ENCODE measurements at places on chromosomes 6 and 20. TPM values are rescaled to one million over a fixed set of nuclear protein-coding genes. Genes with fewer than 3 reads are reported as not detected.

DNA sequence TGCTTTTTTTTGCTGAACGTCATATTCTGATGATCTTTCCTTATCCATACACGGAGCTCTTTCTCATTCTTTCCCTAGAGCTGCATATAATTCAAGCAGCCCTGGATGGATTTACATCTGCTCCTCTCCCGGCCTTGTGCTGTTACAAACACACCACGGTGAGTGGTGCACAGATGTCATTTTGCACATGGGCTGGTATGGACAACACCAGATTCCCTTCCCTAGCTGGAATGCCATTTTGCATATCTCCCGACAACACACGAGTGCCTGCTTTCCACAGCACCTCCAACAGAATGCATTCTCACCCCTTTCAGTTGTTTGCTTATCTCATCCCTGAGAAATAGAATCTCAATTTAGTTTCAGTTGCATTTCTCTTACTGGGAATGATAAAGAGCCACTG lies 69.5 kb upstream of the AFDN start:
- DNase-seq = no peak
- no peaks in the 10 kb centered on the region for H3K27me3 ChIP-seq
- H3K4me1 ChIP-seq = no peaks in the 10 kb centered on the region
- H3K36me3 ChIP-seq = no peaks in the 10 kb centered on the region

Gene LY6G6F
- total RNA-seq = not detected

Gene EYA2
- total RNA-seq = 1.7 TPM

- no peaks in the 10 kb centered on the region for H3K4me1 ChIP-seq
- H3K4me3 ChIP-seq = no peak overlapping the region
- no peaks in the 10 kb centered on the region for H3K36me3 ChIP-seq
- DNase-seq = no peak
- H3K27me3 ChIP-seq = no peaks in the 10 kb centered on the region
Observed at GRCh38 chr6:113660819-113661218, 196.3 kb upstream of the MARCKS start.

- H3K4me3 ChIP-seq = no peak overlapping the region
- no peaks in the 10 kb centered on the region for H3K36me3 ChIP-seq
- DNase-seq = no peak
- H3K27ac ChIP-seq = no peak overlapping the region
- H3K4me1 ChIP-seq = no peaks in the 10 kb centered on the region
- no peaks in the 10 kb centered on the region for H3K27me3 ChIP-seq
Observed at GRCh38 chr6:55180258-55180657, 5.9 kb downstream of the HCRTR2 start.

DNA sequence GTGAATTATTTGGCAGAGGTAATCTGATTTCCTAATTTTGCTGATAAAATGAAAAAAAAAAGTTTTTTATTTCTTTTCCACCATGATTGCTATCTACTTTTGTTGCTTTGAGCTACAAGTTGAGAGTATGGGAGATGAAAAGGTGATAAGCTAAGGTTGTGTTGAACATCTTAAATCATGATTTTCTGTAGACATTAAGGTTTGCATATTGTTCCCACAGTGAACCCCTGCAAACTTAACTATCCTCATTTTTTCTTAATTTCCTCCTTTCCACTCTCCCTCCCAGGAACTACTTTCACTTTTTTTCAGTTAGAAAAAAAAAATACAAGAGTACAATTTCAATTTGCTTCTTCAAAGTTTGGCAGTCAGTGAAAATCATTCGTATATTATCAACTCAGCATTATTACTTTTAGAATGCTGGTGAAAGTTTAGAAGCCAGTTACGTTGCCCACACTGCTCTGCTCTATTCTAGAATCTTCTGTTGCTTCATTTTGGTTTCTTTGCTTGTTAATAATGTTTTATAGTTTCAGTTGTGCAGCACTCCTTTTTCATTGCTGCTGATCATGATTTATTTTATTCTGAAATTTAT lies 673.8 kb upstream of the CITED2 start:
- no peak overlapping the region for H3K4me3 ChIP-seq
- H3K36me3 ChIP-seq = no peaks in the 10 kb centered on the region
- peaks cover 12% of the 10 kb centered on the region for H3K4me1 ChIP-seq
- H3K27ac ChIP-seq = no peak overlapping the region
- DNase-seq = no peak

All from fibroblast of lung (primary cell).